ENCODE measurements at places on chromosomes 7 and 10.

DNA sequence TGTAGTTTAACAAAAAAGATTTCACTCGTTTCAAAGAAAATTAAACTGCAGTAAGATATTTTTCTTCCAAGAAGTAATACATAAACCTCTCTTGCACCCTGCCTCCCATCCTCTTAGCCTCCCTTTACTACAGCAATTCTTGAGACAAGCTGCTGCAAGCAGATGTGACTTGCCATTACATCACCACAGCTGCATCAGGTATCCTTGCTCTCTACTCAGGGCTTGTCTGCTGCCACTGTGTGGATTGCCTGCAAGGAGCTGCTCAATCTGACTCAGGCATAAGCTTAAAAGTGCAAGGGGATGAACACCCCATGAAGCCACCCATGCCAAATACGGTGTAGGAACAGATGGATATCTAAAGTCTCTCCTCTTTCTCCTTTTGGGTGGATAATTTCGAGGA, 609.9 kb downstream of the DNAJB9 start:
- no peak for DNase-seq

DNA sequence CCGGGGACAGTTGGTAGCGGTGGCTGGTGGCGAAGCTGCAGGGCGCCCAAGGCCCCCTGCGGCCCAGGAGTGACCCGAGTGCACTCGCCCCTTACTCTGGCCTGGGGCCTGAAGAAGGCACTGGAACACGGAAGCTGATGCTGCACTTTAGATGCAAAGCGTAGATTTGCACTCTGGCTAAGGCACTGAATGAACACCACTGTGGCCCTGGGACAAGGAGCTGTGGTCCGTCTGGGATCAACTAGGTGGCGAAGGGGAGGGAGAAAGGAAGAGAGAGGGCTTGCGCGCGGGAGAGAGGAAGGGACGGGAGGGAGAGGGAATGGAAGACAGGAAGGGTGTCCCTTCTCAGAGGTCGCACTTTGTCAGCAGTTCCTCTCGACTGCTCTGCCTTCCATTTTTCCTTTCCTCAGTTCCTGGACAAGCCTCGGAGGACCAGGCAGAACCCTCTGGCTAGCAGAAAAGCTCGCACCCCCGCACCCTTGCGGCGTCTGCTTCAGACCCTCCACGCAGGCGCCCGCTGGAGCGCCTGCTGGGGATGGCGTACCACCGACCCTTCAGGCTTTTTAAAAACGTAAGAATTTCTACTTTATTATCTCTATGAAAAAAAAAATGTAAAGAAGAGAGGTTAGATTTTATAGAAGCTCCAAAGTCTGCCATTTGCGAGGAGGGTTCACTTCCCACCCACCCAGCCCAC, 1.2 kb downstream of the FERD3L start:
- DNase-seq = no peak

- peak; percentile 19 for DNase-seq
Measured at GRCh38 chr7:131188367-131189339, 139.0 kb upstream of the MKLN1 start.

DNA sequence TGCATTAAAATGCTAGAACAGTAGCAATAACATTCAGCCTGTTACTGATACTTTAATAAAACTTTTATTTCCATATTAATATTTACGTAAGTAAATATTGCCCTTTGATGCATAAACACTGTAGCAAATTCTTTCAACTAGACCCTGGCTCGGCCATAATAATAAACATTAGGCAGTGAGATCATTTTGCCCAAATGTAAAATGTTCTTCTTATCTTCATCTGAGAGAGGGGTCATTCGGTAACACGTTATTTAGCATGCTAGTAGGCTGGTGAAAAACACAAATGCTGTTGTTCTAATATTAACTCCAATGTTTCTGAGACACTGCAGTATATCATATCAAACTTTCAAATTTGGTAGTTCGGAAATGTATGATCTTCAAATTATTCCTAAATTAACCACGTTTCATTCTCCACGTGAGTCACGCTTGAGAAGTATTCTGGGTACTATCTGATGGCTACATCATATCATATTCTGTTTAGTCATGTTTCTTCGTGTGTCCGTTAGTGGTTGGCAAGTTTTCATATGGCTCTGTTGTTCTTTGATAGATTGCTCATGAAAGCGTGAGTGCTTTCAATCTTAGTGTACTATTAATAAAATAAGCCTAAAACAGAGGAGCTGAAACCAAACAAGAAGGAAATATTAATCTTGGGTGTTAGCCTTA, 145.8 kb downstream of the NSUN6 start:
- no peak for DNase-seq

- no peak for DNase-seq
Measured at GRCh38 chr7:112162142-112162766, 43.9 kb downstream of the DOCK4 start.

DNA sequence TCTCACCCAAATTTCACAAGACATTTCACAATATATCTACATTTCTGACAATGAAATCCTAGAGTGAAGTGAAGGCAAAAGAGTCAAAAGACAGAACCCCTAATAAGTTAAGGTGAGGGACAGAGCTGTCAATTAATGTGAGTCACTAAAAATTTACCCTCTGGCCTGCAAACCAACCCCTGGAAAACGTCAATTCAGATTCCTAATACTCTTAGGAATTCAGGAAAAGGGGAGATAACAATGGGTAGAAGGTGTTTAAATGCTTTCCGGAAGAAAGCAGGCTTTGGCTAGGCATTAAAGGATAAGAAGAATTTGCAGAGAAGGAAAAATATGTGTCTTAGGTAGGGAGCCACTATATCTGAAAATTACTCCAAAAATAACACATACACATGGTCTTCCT, 299.6 kb downstream of the INHBA start:
- no peak for DNase-seq

DNA sequence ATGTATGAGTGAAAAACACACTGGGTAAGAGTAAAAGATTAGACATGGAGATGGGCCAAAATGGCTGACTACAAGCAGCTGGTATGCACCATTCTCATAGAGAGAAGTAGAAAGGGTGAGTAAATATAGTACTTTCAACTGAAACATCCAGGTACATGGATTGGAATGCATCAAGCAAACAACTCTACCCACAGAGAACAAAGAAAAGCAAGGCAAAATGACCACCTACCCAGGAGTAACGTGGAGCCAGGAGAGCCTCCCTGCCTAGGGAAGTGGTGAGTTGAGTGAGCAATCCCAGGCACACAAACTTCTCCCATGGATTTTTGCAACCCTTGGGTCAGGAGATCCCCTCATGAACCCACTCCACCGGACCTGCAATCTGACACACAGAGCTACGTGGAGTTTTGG, 212.8 kb downstream of the PTN start:
- no peak for DNase-seq

DNA sequence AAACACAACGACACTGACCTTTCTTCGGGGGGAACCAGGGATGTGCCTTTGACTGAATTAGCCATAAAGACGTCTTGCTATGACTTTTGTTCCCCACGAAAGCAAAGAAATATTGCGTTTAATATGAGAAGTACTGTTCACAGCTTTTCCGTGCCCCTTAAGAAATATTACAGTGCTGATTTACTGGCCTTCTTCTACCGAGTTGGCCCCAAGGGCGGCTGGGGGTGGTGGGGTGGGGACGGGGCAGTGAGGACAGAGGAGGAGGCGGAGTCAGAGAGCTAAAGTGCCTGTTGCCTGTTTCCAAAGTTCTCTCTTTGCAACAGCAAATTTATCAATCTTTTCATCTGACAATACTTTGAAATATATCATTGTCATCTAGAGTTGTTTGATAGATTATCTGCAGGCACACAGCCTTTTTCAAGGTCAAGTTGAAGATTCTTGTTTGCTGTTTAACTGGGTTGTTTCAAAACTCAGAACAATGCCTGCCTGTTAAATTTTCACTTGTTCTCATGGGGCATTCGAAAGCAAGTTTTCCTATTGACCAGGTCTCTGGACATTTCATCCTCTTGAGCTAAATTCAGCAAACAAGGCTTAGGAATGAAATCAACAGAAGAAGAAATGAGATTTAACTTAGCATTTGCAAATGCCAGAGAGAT, 9.0 kb downstream of the PTF1A start:
- DNase-seq = no peak
